ENCODE measurements at places on chromosomes 6 and 20.

DNA sequence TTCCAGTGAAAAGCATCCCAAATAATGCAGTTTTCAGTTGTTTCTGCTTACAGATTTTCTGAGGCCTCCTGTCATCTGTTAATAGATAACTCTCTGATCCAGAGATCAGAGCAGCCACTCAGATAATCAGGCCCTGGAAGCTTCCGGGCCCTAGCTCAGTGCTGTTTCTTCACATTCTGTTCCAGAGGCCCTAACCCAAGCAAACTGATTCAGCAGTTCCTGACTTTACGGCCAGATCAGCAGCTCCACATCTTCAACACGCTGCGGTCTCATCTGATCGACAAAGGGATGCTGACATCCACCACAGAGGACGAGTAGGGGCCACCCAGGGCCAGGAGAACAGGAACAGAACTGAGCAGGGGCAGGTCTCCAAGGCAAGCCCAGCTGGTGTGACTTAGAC lies 63.1 kb downstream of the CDS2 start:
- no peak for DNase-seq

GRCh38 chr20:57952136-57952535 lies 242.3 kb upstream of the PMEPA1 start:
- DNase-seq, result no peak

- no peak for DNase-seq
These were observed 606.6 kb downstream of the MAFB start for GRCh38 chr20:40082436-40082835.

- DNase-seq, result no peak
These were observed 66.3 kb upstream of the KCNK16 start for GRCh38 chr6:39388606-39389483.

- DNase-seq, result no peak
These were observed 250.7 kb upstream of the FAM83B start for GRCh38 chr6:54595844-54596243.

- no peak for DNase-seq
These were observed 54.5 kb upstream of the DYNLRB1 start for GRCh38 chr20:34461779-34462087.

DNA sequence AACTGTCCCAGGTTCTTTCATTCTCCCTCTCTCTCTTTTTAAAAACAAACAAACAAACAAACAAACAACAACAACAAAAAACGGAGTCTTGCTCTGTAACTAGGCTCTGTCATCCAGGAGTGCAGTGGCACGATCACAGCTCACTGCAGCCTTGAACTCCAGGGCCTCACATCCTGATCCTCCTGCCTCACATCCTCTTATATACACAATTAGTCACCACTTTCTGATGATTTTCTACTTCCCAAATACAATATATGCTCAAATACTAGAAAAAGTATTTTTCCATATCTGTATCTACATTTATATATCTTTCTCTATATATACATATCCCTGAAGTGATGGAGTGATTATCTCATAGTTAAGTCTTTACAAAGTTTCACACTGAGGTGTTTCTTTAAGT lies 170.7 kb downstream of the EPHA7 start:
- DNase-seq, result no peak

GRCh38 chr20:2693286-2694007 lies 867 bp downstream of the EBF4 start:
- peak; percentile 77 for DNase-seq

DNA sequence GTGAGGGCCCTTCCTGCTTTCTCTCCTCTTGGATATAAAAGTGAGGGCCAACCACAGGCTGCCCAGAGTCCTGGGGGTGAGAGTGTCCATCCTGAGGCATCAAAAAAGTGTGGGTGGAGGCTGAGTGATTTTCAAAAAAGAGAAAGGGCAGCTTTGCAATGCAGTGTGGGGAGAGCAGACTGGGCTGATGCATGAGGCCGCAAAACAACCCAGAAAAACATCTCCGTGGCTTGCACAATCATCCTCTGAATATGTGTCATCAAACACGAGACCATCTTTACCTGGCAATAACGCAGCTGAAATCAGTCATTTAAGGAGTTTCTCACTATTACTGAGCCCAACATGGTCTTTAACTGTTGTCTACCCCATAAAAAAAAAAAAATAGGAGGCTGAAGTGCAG lies 191.2 kb upstream of the SOX4 start:
- peak; percentile 79 for DNase-seq

DNA sequence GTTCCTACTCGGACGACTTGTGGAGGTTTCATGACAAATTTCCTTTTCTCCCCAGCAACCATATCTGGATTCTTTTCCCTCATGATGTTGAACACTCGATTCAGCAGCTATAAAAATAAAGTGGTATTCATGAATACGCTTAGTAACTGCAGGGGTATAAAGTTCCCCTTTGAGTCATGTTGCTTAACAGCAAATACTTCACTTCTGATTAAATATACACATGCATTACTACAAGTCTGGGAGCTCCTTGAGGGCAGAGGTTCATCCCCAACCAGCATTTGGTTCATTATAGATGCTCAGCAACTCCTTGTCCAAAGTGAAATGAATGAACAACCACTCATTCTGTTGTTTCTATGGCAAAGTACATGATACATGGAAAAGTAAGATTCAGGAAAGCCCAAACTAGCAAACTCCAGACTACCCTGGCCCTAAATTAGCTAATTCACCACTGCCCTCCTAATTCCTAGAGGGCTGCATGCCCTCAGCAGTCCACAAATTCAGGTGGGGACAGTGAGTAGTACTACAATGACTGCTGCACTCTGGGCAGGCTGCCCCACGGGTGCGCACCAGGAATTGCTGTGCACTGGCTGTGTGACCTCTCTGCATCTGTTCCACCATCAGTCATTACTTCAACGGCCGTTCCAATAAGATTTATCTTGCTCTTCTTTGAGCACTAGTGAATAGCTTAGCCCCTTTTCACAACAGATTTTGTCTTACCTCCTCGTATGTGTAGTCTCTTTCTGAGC lies 15.2 kb downstream of the EIF2S2 start:
- DNase-seq, result no peak

- no peak for DNase-seq
These were observed 20.2 kb upstream of the RALGAPA2 start for GRCh38 chr20:20732641-20733040.

DNA sequence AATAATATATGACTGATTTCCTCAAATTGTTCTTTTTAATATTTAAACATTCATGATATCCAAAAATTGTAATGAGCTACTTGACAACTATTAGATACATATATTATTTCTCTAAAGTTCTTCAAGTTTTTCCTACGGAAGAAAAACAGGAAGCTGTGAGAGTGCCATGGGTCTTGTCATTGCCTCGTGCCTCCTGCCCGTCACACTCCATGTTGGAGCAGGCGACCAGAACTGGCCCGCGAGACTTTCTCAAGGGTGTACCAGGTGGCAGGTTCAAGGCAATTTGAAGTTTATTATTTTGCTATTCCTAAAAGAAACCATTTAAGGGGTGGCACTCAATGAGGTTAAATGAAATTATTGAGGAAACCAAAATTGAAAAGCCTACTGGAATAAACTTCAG lies 337.2 kb downstream of the HACE1 start:
- no peak for DNase-seq

GRCh38 chr6:11912420-11912819 lies 99.7 kb upstream of the HIVEP1 start:
- DNase-seq, result no peak

- DNase-seq, result no peak
These were observed 12.2 kb upstream of the SLC17A2 start for GRCh38 chr6:25942561-25943147.

- DNase-seq, result no peak
These were observed 25.9 kb upstream of the EFHC1 start for GRCh38 chr6:52394251-52394666.

DNA sequence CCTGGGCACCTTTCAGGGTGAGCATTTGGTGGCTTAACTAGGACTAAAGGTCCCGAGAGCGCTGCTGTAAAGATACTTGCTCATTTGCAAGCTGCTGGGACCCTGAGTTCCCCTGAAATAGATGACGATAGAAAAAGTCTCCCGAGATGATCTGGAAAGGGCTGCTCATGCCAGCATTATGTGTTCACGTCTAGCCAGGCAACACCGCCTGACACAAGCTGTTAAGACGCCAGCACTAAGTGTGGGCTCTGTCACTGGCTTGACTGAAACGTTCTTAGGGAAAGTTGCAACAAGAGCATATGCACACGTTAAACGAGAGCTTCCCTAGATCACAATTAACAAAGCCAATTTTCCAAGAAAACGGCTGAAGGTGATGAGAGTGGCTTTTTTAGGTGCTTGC lies 113.7 kb downstream of the SLC23A2 start:
- DNase-seq, result peak; percentile 10

- no peak for DNase-seq
These were observed 11.0 kb downstream of the RRBP1 start for GRCh38 chr20:17671011-17671410.

DNA sequence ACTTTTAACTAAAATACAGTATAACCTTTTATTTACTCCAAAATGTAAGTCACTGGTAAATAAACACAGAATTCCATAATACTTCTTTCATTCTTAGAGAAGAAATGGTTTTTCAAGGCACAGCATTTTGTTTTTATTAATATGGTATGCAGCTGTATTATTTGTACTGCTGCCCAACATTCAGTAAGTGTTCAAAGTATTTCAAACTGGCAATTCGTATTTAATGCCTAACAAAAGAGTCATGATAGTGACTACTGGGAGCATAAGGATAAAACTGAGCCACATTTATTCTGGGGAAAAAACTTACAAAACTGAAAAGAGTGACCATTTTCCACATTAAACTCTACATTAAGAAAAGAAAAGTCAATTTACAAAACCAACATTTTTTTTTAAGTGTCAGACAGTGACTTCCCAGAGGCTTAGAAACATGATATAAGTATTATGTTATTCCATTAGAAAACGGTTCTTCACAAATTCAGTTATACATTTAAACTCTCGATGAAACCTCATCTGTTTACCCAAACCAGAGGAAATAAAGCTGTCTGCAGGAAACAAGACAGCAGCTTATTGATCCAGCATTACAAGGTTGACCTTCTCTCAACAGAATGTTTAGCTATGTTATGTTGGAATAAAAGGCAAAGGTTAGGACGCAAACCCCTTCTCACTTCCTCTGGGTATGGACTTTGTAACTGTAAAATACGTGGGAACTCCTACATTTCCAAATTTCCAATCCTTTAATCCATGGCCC lies 24.3 kb downstream of the EPB41L2 start:
- DNase-seq, result no peak

DNA sequence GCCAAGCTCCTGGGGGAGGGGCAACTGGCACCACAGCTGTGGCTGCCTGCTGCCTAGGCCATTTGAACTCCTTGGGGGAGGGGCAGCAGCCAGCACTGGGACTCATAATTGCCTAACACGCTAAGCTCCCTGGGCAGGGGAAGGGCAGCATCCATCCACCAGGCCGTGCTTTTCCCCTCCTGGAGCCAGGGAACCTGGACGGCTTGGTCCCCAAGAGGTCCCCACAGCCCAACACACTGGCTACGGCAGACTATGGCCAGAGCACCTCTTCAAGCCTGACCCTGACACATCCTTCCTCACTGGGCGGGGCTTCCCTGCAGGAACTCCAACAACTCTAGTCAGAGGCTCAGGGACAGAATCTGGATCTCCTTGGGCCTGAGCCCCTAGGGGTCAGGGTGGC lies 269.4 kb downstream of the RNF144B start:
- DNase-seq, result no peak

- DNase-seq, result no peak
These were observed 105.8 kb upstream of the NOX3 start for GRCh38 chr6:155561257-155561965.

DNA sequence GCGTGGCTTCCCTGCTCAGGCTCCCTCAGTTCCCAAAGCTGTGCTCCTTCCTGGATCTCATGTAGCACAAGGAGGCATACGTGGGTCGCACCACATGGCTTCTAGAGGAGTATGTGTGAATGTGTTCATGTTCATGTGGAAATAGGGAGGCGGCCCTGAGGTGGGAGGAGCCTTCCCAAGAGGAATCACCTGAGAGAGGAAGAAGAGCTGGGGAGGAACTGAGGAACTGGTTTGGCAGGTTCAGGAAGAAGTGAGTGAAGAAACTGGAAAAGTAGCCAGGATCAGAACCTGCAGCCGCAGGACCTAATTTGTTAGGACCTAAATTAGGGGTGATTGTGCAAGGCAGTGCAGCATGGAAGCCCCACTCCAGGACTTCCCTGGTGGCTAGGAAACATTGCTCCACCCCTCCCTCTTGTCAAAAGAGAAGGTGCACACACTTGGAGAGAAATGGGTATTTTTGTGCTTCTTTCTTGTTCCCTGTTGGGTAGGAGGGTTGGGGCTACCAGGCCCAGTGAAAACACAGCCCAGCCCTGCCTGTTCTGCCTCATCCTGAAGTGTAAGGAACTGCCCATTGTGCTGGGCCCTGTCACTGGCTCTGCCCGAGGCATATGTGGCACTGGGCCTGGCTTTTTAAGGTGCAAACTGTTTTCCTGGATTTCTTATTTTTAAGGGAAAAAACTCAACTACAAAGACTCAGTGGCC lies 20.7 kb downstream of the SYNJ2 start:
- DNase-seq, result no peak

DNA sequence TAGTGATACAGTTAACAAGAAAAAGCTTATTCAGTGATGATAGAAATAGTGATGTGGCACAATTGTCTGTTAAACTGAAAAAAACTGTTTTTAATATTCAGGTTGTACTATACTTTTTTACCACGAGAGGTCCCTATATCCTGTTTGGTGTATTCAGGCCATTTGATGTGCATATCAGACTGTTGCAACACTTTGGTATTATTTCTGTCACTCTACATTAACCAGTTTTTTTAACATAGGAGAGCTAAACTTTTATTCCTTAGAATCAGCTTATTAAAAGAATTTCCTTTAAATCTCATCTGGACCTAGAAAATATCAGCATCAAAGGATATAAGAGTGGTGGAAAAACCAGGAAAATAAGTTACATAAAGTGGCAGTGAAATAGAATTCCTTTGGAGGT lies 36.8 kb downstream of the TSPYL4 start:
- no peak for DNase-seq

Data from sigmoid colon (tissue), 7 donors.